ENCODE measurements at places on chromosomes 1 and 21.

DNA sequence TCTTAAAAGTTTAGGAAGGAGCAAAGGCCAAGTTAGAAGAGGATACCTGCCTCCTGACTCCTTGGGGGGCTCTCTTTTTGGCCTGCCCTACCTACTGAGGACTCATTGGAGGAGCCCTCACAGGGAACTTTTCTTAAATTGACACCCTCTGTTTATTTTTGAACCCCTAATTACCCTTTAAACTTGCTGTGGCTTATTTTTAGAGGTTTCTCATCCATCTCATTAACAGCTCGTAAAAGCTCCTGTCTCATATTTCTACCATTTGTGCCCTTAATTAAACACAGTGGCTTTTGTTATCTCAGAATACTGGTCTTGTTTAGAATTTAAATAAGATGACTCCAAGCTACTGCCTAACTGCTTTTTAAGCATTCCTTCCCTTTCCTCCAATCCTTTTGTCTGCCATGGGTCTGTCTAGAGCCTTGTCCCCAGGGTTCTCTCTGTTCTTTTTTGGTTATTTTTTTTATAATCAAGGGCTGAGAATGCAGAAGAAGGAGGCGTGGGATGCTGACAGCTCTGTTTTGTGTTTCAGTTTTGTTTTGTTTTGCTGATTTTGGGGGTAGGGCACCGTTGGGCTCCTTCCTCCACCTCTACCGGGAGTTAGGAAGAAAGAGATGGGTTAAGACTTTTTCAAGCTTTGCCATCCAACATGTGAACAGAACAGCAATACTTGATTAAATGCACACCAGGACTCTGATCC lies 78.0 kb downstream of the SYT6 start:
- DNase-seq: no peak

DNA sequence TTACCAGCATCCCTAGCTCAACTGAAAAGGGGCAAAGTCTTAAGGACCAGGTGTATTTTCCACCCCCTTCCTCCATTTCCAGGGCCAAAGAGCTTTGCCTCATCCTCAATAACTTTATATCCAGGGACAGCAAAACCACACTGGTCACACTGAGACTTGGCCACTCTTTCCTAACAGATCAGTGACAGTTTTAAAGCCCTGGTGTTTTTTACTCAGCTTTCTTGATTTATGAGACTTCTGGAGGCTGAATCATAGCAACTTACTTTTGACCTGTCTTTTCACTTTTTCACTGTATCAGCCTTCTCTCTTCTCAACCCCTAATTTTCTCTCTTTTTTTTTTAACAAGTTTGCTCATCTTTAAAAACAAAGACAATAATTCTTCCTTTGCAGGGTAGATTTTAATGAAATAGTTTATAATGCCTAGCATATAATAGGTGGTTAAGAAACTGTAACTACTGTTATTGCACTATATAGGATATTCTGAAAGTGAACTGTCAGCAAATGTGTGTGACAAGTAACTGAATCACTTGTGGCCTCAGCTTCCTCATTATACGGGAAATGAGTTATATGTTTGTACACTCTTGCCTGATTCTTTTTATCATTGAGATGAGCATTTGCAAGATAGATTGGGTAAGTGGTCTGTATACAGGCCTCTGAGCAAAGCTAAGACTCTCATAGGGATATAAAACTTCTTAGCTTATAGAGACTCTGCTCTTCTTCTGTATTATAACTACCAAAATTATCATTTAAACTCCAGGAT lies 19.7 kb upstream of the DYNLT5 start:
- no peak for DNase-seq

GRCh38 chr1:203152158-203153034 lies 23.2 kb downstream of the MYBPH start:
- no peak for DNase-seq

GRCh38 chr1:62245201-62245600 lies 50.6 kb downstream of the L1TD1 start:
- no peak for DNase-seq

GRCh38 chr21:44065428-44065827 lies 41.8 kb upstream of the PWP2 start:
- DNase-seq: no peak

DNA sequence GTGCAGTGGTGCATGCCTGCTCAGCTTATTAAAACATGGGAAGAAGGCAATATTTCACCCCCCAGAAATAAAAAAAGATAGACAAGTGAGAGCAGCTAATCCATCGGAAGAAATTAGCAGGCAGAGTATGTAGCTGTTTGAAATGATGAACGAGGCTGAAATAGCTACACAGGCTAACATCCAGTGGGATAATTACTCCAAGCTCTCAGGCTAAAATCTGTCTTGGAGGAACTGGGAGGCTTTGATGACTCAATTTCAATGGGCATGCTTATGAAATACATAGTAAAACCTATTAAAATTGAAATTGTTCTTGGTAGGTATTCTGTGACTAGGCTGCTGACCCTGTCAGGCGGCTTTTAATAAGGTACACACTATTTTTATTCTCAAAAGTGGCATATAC lies 84.1 kb upstream of the RRP15 start:
- DNase-seq: no peak

DNA sequence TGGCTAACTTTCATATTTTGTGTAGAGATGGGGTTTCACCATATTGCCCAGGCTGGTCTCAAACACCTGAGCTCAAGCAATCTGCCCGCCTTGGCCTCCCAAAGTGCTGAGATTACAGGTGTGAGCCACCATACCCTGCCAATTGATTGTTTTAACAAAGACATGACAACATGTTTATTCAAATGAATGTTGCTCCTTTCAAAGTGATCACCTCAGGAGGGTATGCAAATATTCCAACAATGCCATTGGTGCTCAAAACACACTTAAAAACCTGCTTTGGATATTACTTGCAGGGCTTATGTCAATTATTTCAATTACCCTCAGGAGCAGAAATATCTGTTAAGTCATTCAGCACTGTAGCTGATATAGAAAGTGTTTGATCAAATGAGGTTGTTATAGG lies 7.9 kb downstream of the LAX1 start:
- DNase-seq: no peak

GRCh38 chr1:11502516-11502915 lies 23.6 kb downstream of the DISP3 start:
- no peak for DNase-seq

GRCh38 chr1:184553845-184554244 lies 167.0 kb downstream of the C1orf21 start:
- no peak for DNase-seq

GRCh38 chr1:228356897-228357680 lies 49.5 kb downstream of the TRIM11 start:
- no peak for DNase-seq

- no peak for DNase-seq
Measured at GRCh38 chr1:187491082-187491720, 662.5 kb downstream of the PLA2G4A start.

DNA sequence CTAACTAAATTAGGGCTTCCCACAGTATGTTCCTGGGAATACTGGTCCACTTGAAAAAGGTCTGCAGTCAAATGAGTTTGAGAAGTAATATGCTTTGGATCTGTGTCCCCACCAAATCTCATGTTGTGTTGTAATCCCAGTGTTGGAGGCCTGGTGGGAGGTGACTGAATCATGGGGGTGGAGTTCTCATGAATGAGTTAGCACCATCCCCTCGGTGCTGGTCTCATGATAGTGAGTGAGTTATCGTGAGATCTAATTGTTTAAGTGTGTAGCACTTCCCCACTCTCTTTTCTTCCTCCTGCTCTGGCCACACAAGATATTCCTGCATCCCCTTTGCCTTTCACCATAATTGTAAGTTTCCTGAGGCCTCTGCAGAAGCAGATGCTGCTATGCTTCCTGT lies 16.9 kb upstream of the DMRTB1 start:
- DNase-seq: no peak

DNA sequence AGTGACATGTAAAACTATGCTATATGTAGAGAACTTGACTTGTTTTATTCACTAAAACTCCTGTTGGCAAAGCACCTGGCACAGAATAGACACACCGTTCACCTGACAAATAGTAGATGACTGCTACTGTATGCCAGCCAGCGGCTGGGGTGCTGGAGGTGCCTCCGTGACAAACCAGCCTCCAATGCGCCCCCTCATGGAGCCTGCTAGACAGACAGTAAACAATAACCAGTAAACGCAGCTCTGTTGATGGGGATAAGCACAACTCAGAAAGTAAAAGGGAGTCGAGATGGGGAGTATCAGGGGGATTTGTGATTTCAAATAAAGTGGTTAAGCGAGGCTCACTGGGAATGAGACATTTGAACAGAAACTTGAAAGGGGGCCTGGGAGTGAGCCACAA lies 107.2 kb downstream of the PRDM2 start:
- no peak for DNase-seq

- DNase-seq: no peak
Measured at GRCh38 chr1:66981679-66982078, 56.9 kb downstream of the MIER1 start.

- DNase-seq: no peak
Measured at GRCh38 chr1:70140894-70141293, 64.5 kb downstream of the LRRC40 start.

GRCh38 chr1:183966487-183966886 lies 71.0 kb downstream of the COLGALT2 start:
- no peak for DNase-seq

GRCh38 chr21:23887725-23888306 lies 1719.5 kb downstream of the MRPL39 start:
- no peak for DNase-seq

GRCh38 chr21:45039317-45040156 lies 34.8 kb upstream of the ADARB1 start:
- DNase-seq: no peak

- DNase-seq: no peak
Measured at GRCh38 chr1:40032240-40032891, 8.2 kb upstream of the CAP1 start.

DNA sequence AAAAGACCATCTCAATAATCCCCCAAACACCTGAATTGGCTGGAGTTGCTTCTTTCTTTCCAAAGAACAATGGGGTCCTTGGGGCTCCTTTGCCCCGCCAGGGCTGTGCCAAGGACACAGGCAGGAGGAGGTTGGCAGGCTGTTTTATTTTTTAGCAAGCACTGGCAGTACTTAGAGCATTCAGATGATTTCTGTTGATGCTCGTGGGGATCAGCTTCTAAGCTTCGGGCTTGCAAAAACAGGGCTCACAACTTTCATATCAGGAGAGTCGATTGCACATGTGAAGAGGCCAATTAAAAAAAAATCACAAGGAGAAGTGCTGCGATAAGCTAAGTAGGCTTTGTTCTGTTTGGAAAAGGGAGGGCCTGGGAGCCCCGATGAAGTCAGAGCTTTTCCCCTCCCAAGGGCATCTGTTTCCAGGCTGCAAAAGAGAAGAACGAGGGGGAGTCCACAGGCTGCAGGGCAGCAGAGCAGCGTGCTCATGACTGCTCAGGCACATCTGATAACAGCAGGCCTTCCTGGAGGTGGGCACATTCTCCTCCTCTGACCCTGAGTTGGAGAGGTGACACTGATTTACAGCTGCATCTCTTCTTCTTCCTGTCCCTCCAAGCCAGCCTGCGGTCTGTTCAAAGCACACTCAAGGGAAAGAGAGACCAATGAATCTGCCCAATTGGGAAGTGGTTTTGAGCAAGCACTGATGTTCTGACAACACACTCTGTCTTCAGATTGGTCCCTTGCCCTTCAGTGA lies 27.3 kb upstream of the BCAR3 start:
- DNase-seq: no peak

- no peak for DNase-seq
Measured at GRCh38 chr1:180210008-180210620, 19.9 kb upstream of the LHX4 start.

DNA sequence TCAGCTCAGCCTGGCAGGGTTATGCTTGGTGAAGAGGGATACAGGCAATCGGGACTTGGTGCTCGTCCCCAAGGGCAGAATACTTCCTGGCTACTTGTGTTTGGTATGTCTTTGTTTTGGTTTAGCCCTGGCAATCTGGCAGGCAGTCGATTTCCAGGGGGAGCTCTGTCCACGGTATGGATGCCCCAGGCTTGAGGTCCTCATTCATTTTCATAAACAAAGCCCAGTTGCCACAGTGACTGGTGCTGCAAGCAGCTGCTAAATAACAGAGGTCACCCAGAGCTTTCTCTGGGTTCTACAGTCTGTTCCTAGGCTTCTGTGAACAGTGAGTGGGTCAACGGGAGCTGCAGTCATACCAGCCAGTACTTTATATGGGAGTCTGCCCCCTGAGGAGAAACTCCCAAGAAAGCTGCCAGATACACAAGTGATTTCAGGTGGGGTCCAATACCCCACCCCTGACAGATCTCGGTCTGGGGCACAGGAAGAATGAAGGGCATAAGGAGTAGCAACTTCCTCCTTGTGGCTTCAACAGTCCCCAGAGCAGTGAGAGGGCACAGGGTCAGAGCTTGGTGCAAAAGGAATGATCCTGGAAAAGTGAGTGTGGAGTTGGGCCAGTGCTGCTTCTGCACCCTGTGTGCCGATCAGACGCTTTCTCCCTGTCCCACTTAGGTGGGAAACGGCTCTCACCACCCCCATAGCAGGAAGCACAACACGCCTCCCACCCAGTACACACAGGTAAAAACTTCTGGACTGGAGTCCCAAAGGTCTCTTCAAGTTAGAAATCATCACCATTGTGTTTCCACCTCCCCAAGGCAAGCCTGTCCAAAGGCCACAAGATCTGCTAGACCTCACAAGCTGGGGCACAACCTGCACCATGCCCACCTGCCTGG lies 55.5 kb downstream of the TGFBR3 start:
- no peak for DNase-seq

GRCh38 chr21:46357335-46357604 lies 33.3 kb downstream of the PCNT start:
- DNase-seq: no peak

DNA sequence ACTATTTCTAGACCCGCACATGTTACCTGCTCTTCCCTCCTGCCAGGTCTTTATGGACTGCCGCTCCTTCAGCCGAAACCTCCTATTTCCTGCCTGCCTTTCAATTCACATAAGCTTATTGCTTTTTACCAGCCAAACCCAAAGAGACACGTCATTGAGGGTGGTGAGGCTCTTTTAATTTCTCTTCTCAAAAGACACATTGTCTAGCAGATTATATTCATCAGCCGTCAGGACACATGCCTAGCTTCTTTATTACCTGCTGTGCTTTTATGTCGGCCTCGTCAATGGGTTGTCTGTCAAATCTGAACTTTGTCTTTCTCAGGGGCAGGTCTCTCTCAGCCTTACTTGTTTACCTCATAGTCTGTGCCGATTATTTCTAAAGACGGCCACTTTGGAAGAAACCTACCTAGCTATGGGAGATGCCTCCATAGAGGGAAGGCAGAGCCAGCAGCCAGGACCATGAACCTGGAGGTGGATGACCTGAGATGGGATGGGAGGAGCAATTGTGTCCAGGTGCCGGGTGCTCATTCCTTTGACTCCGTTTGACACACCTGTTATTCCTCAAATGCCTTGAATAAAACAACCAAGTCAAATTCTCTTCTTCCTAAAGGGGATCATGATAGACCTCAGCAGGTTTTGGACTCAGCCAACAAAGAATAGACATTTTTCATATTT lies 42.0 kb downstream of the ZBTB18 start:
- no peak for DNase-seq

DNA sequence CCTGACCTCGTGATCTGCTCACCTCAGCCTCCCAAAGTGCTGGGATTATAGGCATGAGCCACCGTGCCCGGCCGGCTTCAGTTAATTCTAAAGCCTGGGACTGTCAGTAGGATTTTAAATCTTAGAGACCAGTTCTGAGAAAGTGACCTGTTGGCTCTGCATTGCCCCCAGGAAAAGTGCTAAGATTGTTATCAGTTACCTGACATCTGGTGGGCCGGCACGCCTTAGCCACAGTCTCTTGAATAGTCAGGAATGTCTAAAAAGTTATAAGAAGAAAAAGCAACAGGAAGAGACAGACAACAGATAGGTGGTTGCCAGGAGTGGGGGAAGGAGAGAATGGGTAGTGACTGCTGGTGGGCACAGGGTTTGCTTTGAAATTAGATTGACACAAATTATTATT lies 35.1 kb downstream of the RABGAP1L start:
- DNase-seq: no peak

Measured in glomerular endothelial cell (primary cell).